Stimulated activated CD8-positive, alpha-beta memory T cell treated with anti-CD3 and anti-CD28 coated beads, Interleukin-15, amount 100 ng/mL, for 24 hours (primary cell): ENCODE measurements at places on chromosomes 1 and 21.

- no peak for DNase-seq
These were observed 46.4 kb downstream of the ZNF281 start for GRCh38 chr1:200363264-200363933.

GRCh38 chr1:199931666-199932377 is 95.7 kb upstream of the NR5A2 start:
- no peak for DNase-seq

GRCh38 chr1:205037539-205037938 is 5.5 kb upstream of the CNTN2 start:
- no peak for DNase-seq

DNA sequence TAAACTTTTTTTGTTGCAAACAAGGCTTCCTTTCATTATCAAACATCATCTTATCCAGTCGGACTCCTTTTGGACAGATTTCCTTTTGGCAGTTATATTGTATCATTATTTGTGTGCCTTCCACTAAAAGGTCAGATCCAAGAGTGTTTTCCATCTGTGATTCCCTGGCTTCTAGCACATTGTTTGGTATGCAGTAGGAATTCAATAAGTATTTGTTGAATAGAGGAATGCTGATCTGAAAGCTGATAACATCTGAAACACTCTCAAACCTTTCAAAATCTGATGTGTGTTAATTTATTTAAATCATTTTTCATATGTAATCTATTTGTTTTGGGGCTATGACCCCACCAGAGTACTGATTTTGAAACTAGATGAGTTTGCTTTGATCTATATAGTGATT is 39.0 kb downstream of the NDC1 start:
- DNase-seq, result no peak

GRCh38 chr1:75723989-75724471 is 479 bp upstream of the ACADM start:
- peak; percentile 46 for DNase-seq

DNA sequence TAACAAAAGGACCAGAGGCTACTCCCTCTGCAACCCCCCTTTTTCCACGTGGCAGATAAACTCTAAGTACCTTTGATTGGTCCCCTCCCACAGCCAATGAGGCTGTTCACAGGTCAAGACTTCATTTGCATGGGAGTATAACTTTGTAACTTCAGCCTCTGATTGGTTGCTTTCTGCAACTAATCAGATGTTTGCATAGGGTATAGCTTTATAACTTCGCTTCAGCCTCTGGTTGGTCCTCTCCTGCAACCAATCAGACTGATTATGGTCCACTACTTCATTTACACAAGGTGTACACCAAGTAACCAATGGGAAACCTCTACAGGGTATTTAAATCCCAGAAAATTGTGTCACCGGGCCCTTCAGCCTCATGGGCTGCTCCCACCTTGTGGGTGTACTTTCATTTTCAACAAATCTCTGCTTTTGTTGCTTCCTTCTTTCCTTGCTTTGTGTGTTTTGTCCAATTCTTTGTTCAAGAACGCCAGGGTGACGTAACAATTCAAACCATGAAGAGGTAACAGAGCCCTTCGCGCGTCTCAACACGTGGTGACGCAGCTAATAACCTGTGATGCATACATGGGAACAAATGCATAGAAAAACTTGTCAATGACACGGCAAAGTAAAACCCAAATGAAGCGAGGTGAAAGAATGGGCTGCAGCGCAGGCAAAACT is 47.2 kb downstream of the VPS26C start:
- no peak for DNase-seq

GRCh38 chr1:248576260-248576980 is 1.9 kb upstream of the OR2T34 start:
- DNase-seq, result no peak

- DNase-seq, result no peak
These were observed 14.4 kb upstream of the PTCH2 start for GRCh38 chr1:44857446-44857845.

- DNase-seq, result no peak
These were observed 563.0 kb upstream of the NEGR1 start for GRCh38 chr1:72845381-72845780.

GRCh38 chr1:203590603-203591002 is 36.0 kb upstream of the ATP2B4 start:
- no peak for DNase-seq

DNA sequence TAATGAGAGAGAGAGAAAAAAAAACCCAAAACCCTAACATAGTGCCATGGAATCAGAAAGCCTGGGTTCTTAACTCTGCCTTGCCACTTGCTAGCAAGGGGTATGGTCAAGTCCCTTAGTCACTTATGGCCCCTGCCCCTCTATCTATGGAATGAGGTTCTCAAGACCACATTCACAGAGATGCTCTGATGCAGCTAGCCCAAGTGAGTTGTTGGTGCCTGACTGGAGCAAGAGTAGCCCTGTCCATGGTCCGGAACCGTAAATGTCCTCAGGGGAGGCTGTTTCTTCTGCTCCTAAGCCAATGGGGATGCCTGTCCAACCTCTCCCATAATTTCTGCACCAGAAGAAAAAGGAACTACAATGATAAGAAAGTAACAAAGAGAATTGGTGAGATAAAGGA is 56.8 kb downstream of the CSMD2 start:
- no peak for DNase-seq

DNA sequence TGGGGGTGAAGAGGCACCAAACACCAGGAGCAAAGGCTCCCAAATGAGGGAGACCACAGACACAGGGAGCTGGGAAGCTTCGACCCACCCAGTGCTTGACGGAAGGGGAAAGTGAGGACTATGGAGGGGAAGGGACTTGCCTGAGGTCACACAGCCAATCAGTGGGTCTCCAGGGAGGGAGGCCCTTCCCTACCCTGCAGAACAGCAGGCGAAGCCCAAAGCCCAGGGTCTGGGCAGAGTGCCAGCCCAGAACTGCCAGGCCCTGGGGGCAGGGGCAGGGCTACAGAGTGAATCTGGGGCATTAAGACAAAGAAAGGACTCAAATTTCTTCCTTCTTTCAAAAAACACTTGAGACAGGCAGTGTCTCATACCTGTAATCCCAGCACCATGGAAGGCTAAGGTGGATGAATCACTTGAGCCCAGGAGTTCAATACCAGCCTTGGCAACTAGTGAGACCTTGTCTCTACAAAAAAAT is 45.5 kb upstream of the ECE1 start:
- no peak for DNase-seq

DNA sequence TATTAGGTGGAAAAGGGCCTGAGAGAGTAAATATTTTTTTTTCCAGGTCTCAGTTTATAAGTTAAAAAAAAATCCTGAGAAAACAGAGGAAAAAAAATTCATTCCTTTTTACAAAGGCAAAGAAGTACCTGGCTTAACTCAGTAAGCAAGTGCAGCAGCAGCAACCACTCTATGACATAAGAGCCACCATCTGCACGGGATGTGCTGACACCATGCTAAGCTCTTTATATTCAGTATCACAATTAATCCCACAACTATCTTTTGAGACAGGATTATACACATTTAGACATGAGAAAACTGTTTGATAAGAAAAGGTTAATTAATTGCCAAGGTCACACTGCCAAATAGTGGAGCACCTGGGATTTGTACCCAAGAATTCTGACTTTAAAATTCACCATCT is 13.4 kb upstream of the DPT start:
- no peak for DNase-seq

DNA sequence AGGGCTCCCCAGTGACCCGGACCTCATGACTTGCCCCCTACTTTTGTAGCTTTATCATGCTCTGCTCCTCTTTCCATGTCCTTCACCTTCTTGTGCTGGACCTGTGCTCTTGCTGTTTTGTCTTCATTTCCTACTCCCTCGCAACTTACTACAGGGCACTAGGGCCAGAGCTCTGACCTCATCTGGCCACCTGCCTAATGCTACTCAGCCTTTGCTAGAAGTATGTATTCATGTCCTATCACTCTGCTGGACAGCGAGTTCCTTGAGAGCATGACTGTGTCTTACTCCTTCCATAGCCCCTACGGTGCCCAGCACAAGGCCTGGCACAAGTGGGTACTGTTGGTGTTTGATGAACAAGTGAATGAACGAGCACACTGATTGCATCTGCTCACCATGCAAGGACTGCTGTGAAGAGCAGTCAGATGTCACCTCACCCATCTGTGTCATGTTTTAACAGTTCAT is 1.9 kb downstream of the MTFR1L start:
- DNase-seq, result no peak

- no peak for DNase-seq
These were observed 4.7 kb downstream of the CCDC190 start for GRCh38 chr1:162856260-162856659.

DNA sequence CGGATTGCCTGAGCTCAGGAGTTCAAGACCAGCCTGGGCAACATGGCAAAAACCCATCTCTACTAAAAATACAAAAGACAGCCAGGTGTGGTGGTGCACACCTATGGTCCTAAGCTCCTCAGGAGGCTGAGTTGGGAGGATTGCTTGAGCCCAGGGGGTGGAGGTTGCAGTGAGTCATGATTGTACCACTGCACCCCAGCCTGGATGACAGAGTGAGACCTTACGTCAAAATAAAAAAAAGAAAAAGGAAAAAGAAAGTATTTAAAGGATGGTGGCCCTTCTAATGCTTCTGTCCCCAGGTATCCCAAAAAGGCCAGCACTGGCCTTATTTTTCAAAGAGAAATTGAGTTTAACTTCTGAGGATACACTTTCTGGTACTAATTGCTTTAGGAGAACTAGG is 1.7 kb downstream of the IKBKE start:
- no peak for DNase-seq

GRCh38 chr1:51686450-51686849 is 69.6 kb downstream of the OSBPL9 start:
- DNase-seq, result no peak

GRCh38 chr1:159864262-159864661 is 1.8 kb upstream of the VSIG8 start:
- DNase-seq, result no peak

- peak; percentile 33 for DNase-seq
These were observed 2.6 kb upstream of the CREG1 start for GRCh38 chr1:167555971-167556714.

GRCh38 chr21:41873005-41873404 is 6.1 kb downstream of the PRDM15 start:
- no peak for DNase-seq

DNA sequence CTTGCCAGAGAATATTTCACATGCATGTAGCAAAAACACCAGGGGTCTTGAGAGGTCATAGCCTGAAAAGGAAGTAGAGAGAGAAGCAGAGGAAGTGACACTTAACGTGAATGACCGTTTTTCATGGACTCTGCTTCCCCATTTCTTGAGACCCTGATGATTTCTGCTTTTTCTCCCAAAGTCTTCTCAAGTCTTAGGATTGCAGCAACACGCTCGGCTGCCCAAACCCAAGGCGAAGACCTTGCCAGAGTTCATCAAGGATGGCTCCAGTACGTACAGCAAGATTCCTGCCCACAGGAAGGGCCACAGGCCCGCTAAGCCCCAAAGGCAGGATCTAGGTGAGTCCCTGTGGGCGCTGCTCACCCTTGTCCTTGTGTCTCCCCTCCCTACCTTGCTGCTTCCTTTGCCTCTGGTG is 12.8 kb downstream of the THEMIS2 start:
- no peak for DNase-seq

DNA sequence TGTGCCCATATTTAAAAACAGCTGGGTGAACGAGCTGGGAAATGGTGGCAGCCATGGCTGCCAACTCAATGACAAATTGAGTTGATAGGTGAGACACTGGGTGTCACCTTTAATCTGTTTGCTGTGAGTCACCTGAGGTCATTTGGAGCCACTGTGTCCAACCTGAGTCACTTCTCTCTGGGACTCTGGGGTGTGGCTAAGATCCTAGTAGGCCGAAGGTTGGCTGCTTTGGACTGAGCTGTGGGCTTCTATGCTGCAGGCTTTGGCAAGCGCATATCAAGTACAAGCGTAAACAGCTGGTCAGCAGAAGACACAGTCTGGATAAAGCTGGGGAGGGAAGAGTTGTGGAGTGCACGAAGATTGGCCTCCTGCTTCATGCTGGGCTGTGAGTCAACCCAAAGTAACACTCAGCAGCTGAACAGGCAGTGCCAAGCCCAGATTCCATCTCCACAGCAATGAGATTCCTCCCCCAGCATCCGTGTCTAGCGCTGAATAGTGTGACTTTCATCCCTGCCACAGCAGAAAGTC is 24.0 kb downstream of the TEX35 start:
- no peak for DNase-seq

GRCh38 chr1:58251430-58252073 is 295.0 kb downstream of the OMA1 start:
- no peak for DNase-seq

- no peak for DNase-seq
These were observed 17.7 kb upstream of the ADGRB2 start for GRCh38 chr1:31781756-31782371.

DNA sequence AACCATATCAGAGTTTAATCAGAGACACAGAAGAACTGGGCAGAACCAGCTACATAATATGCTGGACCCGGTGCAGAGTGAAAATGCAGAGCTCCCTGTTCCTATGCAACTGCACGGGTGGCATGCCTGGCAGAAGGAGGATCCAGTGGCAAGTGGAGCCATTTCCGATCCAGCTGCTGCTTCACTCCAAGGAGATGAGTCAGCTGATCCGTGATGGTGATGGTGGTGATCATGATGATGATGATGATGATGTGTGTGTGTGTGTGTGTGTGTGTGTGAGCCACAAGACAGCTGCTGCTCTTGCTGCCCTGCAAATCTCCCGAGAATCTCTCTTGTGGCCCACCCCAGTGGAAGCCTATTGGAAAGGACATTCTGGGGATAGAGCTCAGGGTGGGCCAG is 133.0 kb downstream of the URB2 start:
- DNase-seq, result no peak

- no peak for DNase-seq
These were observed 2.5 kb downstream of the LY9 start for GRCh38 chr1:160798439-160798838.

- DNase-seq, result no peak
These were observed 1543.9 kb upstream of the B3GALT2 start for GRCh38 chr1:194730304-194730703.

DNA sequence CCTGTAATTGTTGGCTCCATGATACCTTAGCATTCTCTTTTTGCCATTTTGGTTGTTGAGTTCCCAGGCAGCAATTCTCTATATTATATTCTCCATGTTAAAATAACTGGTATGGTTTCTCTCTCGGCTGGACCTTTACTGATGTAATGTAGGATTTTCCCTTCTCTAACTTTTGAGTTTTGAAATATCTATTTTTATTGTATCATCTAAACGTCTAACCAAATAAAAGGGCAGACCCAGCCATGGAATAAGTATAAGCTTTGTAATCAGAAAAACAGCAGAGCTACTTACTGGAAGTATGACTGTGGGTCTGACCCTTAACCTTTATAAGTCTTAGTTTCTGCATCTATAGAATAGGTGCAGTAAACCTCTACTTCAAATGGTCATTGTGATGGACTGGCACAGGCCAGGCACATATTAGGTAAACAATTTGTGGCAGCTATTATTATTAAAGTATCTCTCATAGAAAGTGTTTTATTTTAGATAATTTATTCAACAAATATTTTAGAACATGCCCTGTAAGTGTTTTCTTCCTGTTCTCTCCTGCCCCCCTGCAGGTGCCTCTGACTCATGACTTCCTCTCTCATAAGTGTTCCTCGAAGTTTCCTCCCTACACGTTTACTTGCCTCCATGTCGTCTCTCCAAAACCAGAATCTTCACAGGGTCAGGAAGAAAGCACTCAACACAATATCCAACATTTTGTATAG is 224.9 kb upstream of the FGGY start:
- no peak for DNase-seq

- DNase-seq, result no peak
These were observed 40.0 kb upstream of the ZNF648 start for GRCh38 chr1:182101415-182102042.

GRCh38 chr1:175094626-175095025 is 27.0 kb downstream of the TNN start:
- DNase-seq, result no peak
